ENCODE measurements at places on chromosomes 1 and 21. TPM values are rescaled to one million over a fixed set of nuclear protein-coding genes. Genes with fewer than 3 reads are reported as not detected.

DNA sequence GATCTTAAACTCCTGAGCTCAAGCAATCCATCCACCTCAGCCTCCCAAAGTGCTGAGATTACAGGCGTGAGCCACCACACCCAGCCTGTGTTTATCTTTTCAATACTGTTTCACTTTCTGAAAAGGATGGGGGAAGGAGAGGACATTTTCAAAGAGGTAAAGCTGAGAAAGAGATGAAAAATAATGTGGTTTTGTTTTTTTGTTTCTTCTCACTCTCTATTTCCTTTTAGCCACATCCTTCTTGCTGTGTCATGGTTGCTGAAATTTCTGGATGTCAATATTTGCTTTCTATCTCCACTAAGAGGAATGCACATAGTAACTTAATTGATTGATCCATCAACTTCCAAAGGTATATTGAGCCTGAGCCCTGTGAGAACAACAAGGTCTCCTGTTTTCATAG, 6.4 kb upstream of the C1orf21 start:
- no peak for DNase-seq

DNA sequence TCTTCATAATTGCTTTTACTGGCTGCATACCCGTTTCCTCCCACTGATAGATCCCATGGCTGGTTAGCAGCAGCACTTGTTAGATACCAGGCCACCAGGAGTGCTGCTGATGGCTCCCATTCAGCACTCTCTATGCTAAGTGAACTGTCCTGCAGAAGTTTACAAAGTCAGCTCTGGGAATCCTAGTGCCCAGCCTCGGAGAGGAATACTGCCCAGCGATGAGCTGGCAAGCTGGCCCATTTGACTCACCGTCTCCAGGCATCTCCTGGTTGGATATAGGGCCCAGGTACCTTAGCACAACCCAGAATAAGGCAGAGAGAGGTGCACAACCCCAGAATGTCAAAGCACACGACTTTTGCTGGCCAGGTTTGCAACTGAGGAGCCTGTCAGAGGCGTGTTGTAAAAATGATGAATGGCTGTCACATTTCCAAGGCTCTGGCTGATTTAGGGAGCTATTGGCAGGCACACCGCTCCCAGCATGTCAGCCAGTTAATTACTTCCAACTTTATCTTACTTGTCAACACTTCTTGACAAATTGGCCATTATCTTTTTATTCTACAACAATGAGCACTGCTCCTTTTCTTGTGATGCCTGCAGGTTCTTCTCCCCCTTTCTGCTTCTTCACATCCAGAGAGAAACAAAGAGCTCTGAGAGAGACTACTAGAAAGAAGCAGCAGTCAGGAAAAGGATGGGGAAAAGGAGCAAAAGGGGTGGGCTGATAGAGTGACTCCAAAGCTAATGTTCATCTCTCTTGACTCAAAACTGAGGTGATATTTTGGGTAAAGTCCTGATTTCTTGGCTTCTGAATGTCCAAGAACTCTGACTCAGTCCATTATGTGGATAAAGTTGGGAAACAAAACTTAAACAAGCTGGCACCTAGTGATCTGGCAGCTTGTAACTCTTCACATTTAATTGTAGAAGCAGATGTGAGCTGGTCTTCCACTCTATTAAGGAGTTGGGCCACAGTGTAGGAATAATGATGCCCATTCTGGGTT, 10.8 kb upstream of the ANGPTL7 start:
- no peak for DNase-seq

- no peak for DNase-seq
Measured at GRCh38 chr1:160406131-160406968, 6.0 kb downstream of the VANGL2 start.

CLCA4 gene
- 0.13 TPM for total RNA-seq

XCL1 gene
- total RNA-seq, result 0.26 TPM

CRP gene
- total RNA-seq, result not detected

All from aorta (tissue), 5 donors.